NCI-H1930 (cell line): ENCODE measurements at places on chromosomes 1 and 21.

- no peak for DNase-seq
Measured at GRCh38 chr1:68433395-68433794, 16.4 kb downstream of the RPE65 start.

DNA sequence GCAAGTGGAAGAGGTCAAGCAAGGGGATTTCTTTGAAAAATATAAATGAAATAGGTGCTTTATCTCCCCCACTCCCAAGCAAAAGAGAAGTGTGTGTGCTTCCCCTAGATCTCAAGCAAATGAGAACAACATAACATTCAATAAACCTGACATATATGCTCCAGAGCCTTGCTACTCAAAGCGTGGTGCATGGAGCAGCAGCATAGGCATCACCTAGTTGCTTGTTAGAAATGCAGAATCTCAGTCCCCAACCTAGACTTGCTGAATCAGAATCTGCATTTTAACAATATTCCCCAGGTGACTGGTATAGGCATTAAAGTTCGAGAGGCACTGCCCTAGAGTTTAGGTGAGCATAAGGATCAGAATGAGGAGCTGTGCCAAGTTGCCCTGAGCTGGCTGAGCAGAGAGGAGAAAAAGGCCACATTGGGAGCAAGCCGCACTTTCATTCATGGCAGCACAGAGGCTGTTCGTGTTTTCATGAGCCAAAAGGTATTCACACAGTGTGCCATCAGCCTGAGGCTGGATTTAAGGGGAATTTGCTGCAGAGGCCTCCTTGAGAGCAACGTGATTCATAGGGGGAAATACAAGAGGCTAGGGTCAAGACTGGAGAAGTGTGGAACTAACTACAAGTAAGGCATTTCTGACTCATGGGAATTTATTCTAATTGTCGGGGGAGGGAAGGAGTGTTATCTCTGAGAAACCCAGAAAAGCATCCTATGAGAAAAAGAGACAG lies 14.3 kb upstream of the LPAR3 start:
- DNase-seq = no peak

DNA sequence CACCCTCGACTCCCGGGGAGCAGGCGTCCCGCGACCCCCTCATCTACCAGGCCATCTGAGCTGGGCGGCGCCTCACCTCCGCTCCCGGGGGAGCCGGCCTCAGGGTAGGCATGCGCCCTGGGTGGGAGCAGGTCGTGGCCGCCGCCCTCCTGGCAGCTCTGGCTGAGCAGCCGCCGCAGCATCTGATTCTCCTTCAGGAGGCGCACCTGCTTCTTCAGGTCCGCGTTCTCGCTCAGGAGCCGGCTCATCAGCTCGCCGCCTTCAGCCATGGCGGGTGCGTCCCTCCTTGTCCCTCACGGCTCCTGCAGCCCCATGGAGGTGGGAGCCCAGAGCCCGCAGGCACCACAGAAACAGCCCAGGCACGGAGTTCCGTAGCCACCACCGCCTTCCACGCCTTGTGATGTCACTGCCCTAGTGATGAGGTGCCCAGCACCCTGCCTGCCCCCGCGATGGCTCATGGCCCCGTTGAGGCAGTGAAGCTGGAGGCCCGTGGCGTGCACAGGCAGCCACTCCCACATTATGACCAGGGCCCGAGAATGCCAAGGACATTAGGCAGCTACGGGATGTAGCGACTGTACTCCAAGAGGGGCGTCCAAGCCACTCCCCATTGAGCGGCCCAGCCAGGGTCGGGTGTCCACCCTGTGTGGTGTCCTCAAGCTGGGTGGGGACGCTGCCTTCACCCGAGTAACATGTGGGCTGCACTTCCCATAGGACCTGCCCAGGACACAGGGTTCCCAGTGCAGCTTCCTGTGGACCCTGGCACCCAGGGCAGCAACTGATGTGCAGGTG lies 1.5 kb downstream of the SPATC1L start:
- DNase-seq = no peak

DNA sequence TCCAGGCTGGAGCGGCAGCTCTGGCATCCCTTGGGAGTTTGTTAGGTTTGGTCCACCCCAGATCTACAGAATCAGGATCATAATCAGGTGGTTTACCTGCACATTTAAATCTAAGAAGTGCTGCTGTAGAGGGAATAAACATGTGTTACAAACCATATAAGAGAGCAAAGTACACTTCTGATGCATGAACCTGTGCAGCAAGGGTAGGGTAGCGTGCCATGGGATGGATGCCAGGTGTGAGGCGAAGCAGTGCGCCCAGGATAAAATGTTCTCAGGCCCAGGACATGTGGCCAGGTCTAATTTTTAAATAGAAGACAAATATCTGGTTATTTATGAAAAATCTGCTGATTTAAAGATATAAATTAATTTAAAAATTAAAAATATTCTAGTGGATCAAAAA lies 308.8 kb upstream of the USP24 start:
- no peak for DNase-seq

DNA sequence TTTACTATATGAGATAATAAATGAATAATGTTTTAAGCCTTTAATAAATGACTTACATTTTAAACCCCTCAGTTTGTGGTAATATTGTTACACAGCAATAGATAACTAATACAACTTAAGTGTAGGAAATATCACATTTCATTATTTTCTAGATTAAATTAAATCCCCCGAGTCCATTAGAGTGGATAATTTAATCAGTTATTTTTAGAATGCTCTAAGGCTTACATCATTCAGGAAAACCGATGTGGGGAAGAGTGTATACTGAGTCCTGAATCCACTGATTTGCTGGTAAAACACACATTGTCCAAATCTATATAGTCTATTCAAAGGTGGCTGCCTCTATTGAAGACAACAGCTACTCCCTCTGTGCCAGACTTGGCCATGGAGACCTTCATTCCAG lies 35.7 kb upstream of the DOCK7 start:
- DNase-seq = no peak
